ENCODE measurements at places on chromosomes 1 and 21.

- DNase-seq = no peak
Observed at GRCh38 chr1:15962176-15962575, 13.7 kb downstream of the ZBTB17 start.

GRCh38 chr21:26842974-26843932, 2.0 kb downstream of the ADAMTS1 start:
- peak; percentile 95 for DNase-seq

DNA sequence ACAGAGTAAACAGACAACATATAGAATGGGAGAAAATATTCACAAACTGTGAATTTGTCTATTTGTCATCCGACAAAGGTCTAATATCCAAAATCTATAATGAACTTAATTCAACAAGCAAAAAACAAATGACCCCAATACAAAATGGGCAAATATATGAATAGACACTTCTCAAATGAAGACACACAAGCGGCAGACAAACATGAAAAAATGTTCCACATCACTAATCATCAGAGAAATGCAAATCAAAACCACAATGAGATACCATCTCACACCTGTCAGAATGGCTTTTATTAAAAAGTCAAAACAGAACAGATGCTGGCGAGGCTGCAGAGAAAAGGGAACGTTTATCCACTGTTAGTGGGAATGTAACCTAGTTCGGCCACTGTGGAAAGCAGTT, 72.7 kb downstream of the SMYD3 start:
- no peak for DNase-seq

GRCh38 chr1:85371021-85371420, 93.9 kb downstream of the DDAH1 start:
- no peak for DNase-seq

- no peak for DNase-seq
Observed at GRCh38 chr1:36776256-36776655, 258.1 kb downstream of the GRIK3 start.

- DNase-seq = no peak
Observed at GRCh38 chr1:4678066-4678717, 23.8 kb downstream of the AJAP1 start.

- DNase-seq = no peak
Observed at GRCh38 chr1:150778409-150778808, 12.8 kb upstream of the CTSS start.

DNA sequence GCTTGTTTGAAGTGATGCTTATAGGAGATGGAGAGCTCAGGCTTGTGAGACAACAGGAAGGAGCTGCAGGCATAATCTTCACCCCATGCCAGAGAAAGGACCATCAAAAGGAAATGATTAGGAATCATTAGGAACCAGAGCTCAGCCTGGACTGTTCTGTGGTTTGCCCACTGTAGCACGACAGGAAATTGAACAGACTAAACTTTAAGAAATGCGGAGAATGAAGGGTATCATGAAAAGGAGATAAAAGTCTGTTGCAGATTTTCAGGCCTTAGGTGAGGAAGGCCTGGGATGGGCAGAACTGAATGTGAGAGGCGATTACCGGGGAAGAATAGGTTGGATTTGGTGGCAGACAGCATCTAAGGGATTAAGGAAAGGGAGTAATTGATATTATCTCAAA, 292.0 kb upstream of the PLXNA2 start:
- no peak for DNase-seq

GRCh38 chr1:68112835-68113243, 62.4 kb upstream of the DIRAS3 start:
- DNase-seq = peak; percentile 26

GRCh38 chr21:32270748-32271147, 8.1 kb downstream of the MIS18A start:
- no peak for DNase-seq

DNA sequence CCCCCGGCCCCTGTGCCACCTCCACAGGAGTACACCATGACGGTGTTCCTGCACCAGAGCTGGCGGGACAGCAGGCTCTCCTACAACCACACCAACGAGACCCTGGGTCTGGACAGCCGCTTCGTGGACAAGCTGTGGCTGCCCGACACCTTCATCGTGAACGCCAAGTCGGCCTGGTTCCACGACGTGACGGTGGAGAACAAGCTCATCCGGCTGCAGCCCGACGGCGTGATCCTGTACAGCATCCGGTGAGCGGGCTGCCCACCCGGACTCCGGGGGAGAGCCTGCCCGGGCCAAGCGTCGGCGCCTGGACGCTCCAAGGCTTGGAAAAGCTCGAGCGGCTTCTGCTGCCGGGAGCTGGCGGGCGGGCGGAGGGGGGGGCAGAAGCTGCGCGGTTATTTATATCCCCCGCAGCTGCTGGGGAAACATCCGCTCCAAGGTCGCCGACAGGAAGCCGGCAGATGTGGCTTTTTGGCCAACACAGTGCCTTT, 6.4 kb downstream of the GABRD start:
- peak; percentile 58 for DNase-seq

GRCh38 chr1:154842635-154843034, 27.4 kb downstream of the KCNN3 start:
- no peak for DNase-seq

DNA sequence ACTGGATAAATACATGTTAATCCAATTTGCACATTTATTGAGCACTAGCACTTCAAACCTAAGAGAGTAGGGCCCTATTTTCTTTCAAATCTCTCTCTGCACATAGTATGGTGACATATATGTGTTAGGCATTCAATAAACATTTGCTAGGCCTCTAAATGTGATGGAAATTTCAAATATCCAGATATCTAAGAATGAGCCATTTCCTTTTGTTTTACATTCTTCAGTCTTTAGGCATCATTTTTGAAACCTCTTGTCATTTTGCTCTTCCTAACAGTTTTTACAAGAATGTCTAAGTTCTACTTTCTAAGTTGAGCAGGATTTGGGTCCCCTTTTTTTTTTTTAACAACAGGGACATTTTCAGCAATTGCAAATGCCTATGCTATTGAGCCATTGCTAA, 395.7 kb upstream of the ST6GALNAC5 start:
- no peak for DNase-seq

DNA sequence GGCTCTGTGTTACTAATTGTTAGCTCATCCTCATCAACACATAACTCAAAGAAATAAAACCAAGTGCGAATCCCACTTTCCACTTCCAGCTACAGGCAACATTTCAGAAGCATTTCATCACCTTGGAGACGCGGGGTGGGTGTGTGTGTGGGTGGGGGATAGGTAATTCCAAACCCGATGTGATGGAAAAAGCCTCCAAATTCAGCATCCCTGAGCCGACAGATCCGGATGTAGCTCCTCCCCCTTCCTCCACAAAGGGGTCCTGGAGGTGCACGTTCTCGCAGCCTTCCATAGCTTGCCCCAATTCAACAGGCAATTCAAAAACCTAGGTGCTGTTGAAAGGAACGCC, 486 bp downstream of the HSPA13 start:
- no peak for DNase-seq

- DNase-seq = no peak
Observed at GRCh38 chr1:231353086-231353485, 15.0 kb downstream of the SPRTN start.

GRCh38 chr1:19405195-19405760, 80.1 kb downstream of the CAPZB start:
- no peak for DNase-seq

DNA sequence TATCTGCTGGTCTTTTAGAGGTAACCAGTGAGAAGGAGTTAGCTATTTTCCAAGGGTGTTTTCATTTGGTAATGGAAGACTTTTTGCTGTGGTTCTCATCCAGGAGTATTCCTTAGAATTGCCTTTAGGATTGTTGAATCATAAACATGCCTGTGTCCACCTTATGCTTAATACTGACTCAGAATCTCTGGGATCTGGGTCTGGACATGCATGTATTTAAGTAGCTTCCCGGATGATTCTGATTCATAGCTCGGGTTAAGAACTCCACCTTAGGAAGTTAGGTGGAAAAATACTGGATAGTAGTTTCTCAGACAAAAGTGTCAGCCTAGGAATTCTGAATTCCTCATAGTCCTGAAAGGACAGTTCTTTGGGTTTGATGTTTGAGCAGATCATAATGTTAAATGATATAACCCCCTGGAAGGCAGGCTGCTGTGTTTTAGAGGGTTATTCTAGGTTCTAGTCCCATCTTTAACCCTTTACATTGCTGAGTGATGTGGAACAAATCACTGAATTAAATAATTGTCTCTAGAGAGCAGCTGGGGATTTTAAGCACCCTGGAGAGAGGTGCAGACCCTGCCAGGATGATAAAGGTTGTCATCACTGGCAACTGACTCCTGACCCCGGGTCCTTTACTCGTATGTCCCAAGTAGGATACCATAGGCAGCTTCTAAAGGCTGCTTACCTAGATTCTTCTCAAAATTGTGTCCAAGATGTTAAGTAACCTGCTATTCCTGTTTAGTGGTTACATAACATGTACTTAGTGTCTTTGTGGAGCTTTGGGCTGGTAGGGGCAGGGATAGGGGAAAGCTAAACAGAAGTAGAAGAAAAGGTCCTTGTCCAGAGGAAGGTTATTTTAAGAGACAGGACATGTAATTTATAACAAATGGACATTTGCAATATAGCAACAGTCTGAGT, 14.5 kb upstream of the C4BPB start:
- no peak for DNase-seq

GRCh38 chr1:55504306-55504731, 289.2 kb upstream of the USP24 start:
- DNase-seq = no peak

GRCh38 chr21:25506887-25507286, 100.4 kb downstream of the MRPL39 start:
- no peak for DNase-seq

DNA sequence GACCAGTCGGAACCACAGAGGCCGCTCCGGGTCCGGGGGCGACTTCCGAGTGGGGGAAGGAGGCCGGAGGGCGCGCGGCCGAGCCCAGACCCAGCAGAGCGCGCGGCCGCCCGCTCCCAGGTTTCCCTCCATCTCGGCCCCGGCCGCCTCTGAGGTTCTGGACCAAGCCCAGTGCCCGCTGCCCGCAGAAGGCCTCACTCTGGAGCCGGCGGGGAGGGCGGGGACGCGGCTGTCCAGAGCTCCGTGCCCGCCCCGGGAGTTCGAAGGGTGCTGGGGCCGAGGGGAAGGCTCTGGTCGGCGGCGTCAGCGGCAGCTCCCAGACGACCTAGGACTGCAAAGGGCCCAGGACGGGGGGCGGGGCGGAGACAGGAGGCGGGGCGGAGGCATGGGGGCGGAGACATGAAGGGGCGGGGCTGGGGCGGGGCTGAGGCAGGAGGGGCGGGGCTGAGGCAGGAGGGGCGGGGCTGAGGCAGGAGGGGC, 48.0 kb upstream of the SLC19A1 start:
- peak; percentile 72 for DNase-seq

DNA sequence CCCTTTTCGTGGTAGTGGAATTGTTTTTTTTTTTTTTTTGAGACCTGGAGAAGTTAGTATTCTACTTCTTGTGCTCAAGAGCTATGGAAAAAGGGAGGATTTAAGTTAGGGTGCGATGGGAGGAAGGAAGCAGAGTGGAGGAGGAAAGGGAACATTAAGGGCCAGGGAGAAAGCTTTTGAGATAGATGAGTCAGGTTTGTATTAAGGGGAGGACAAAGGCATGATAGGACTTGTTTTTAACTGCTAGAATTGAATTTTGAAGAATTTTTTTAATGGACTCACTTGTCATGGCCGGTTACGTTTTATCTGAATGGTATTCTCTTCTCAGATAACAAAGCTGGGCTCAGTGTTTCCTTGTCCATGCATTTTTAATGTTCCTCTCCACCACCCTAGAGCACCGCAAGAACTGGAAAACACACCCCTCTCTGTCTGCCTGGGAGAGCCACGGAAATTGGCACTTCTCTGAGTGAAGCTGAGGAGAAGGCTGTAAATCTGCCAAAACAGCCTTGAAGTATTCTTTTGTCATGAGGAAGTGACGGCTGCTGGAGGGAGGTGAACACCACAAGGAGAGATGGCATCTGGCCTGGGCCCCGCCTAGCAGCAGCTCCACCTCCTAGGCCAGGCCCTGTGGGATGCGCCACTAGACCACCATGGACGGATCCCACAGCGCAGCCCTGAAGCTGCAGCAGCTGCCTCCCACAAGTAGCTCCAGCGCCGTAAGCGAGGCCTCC, 3.5 kb downstream of the NIPAL3 start:
- DNase-seq = no peak

GRCh38 chr1:1627261-1627828, 4.6 kb upstream of the MMP23B start:
- DNase-seq = no peak

DNA sequence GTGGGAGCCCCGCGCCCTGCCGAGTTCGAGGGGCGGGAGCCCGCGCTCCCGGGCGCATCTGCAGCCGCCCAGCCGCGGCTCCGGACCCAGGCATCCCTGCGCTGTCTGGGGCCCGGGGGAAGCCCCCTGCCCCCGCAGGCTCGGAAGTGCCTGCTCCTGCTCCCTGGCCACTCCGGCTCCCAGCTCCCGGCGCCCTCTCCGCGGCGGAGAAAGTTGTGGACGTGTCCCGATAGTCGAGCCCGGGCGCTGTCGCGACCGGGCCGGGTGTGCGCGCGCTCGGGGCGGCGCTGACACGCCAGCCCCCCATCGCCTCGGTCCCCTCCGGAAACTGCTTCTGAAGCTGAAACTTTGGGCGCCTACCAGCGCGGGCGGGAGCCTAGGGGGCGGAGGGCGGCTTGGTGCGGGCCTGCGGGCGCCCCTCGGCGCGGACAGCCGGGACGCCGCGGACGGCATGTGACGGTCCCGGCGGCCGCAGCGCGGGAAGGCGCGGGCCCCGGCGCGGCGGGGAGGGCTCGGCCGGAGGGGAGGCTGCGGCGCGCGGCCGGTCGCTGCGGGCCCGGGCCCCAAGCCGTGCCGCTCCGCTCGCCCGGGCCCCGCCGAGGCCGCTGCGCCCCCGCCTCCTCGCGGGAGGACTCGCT, 515 bp downstream of the MAN1C1 start:
- DNase-seq = peak; percentile 22

- no peak for DNase-seq
Observed at GRCh38 chr1:218467101-218468072, 122.3 kb downstream of the TGFB2 start.

DNA sequence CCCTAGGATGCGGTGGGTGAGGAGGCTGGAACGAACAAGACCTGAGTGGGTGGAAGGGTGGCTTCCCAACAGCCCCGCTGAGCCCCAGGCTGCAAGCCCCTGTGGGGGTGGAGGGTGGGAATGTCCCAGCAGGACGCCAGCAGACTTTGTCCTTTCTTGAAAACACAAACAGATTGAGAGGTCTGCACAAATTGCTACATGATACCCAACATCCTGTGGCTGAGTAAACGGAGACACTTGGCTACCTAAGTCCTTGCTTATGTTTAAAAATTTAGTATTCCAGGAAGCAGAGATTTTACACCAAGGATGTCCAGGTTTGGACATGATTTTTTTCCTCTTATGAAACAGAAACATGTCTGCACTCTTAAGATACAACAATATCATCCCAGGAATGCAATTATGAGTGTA, 11.8 kb upstream of the F3 start:
- DNase-seq = no peak
